ENCODE measurements at places on chromosomes 1 and 21. TPM values are rescaled to one million over a fixed set of nuclear protein-coding genes. Genes with fewer than 3 reads are reported as not detected.

Gene RGS16
- 15.2 TPM for total RNA-seq

Gene KCNT2
- 23.6 TPM for total RNA-seq

Gene PCP4L1
- 1.8 TPM for total RNA-seq

- no peak for DNase-seq
Measured at GRCh38 chr1:19640363-19641316, 3.5 kb upstream of the NBL1 start.

- no peak for DNase-seq
Measured at GRCh38 chr1:203321273-203322052, 16.1 kb downstream of the BTG2 start.

DNA sequence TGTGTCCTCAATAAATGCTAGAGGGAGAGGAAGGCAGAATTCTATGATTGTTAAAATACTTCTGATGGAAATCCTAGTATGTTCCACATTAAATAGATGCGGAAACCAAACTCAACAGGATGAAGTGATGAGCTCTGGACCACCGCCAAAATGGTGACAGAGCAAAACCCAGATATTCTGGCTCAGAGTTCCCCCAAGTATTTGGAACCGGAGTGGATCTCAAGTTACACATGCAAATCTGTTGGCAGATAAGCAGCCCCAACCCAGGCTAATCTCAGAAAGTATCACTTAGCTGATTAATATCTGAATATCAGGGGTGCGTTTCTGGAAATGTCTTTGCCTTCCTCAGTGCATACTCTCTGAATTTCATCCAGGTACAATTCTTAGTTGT is 17.4 kb upstream of the GRHL3 start:
- no peak for DNase-seq

DNA sequence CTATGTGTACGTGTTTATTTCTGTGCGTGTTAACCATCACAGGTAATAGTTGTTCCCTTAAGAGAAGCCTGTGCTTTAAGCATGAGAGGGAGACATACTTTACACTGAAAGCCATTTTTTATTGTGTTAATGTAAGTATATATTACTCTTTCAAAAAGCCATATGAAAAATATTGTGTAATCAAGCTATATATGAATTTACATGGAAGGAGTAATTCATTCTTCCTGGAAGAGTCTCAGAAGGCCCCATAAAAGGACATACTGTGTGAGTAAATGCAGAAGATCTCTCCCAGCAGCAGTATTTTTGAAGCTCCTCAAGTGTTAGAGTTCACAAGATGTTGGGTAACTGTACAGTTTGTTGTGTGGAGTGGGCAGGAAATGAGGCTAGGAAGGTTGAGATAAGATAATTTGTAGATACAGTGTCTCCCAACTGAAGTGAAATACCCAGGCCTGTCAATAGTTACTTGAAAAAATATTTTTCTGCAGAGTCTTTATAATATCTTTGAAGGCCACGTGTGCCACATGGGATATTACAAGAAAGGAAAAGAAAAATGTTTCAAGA is 138.3 kb downstream of the PTGER3 start:
- no peak for DNase-seq

DNA sequence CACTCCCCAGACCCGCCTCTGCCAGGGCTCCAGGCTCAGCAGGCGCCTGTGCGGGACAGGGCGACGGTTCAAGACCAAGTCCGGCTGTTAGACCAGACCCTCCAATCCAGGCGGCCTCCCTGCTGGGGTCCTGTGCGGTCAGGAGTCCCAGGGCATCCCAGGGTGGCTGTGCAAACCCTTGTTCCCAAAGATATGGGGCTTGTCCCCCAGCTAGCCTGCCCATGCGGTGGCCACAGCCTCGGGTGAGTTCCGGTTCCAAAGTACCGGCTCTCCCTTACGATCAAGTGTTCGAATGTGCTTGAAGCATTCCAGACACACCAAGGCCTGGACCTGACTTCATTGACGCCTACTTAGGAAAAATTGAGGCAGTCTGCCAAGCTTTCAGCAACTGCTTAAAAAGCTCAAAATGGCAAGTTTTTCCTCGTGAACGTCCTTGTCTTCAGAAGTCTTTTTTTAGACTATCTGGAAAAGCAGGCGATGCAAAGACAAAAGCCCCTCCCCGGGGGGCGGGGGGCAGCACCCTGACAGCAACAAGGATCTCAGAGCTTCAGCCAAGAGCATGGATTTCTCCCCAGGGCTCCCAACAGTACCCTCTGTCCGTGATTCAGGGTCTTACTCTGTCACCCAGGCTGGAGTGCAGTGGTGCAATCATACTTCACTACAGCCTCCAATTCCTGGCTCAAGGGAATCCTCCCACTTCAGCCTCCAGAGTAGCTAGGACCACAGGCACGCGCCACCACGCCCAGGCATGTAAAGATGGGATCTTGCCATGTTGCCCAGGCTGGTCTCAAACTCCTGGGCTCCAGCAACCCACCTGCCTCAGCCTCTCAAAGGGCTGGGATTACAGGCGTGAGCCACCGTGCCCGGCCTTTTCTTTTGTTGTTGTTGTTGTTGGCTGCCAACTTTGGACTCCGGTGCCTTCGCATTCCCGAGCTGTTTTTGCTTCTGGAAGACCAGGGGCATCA is 2.3 kb downstream of the FAAP20 start:
- DNase-seq, result no peak

DNA sequence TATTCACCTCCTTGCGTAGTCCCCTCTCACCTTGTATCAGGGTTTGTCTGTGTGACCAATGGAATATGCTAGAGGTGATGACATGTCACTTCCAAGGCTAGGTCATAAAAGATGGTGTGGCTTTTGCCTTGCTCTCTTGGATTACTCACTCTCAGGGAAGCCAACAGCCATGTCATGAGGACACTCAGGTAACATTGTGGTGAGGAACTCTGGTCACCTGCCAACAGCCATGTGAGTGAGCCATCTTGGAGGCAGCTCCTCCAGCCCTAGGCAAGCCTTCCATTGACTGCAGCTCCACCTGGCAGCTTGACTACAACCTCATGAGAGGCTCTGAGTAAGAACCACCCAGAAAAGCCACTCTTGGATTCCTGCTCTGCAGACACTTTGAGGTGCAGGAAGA is 11.0 kb upstream of the HEYL start:
- no peak for DNase-seq
